ENCODE measurements at places on chromosomes 4 and X.

DNA sequence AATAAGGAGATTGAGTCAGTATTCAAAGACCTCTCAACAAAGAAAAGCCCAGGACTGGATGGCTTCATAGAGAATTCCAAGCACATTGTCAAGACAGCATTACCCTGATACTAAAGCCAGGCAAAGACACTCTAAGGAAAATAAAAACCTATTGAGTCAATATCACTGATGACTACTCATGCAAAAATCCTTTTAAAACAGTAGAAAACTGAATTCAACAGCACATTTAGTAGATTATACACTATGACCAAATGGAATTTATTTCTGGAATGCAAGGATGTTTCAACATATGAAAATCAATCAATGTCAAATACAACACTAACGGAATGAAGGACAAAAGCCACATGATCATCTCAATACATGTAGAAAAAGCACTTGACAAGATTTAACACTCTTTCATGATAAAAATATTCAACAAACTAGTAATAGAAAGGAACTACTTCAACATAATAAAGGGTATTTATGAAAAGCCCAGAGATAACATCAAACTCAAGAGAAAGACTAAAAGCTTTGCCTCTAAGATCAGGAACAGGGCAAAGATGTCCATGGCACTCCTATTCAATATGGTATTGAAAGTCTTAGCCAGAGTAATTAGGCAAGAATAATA, 633.3 kb downstream of the ANKRD50 start:
- no peaks in the 10 kb centered on the region for H3K4me1 ChIP-seq
- H3K4me3 ChIP-seq: no peak overlapping the region
- H3K36me3 ChIP-seq: no peaks in the 10 kb centered on the region
- no peak overlapping the region for H3K27ac ChIP-seq

DNA sequence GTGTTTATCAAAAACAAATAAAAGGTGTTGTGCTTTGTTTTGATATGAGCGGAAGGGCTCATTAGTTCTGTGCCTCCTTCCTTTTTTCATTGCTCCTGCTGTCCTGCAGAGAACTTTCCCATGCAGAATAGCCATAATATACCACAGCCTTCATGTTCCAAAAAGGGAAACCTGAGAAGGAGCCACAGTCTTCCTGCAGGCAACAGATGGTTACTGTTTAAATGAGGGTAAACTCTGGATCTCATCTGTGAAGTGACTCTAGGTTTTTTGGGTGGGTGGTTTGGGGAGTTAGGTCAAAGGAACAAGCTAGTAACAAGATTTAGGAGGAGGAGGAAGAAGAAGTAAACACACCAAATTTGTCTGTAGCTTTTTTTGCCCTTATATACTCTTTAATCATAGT, 131.8 kb downstream of the BMPR1B start:
- no peaks in the 10 kb centered on the region for H3K36me3 ChIP-seq
- DNase-seq: no peak
- H3K27ac ChIP-seq: no peak overlapping the region

- DNase-seq: no peak
- H3K4me1 ChIP-seq: no peaks in the 10 kb centered on the region
- no peak overlapping the region for H3K4me3 ChIP-seq
Measured at GRCh38 chr4:8676676-8677075, 84.1 kb downstream of the CPZ start.

GRCh38 chr4:24265989-24266388, 318.4 kb downstream of the DHX15 start:
- no peak for DNase-seq
- H3K27ac ChIP-seq: no peak overlapping the region
- H3K27me3 ChIP-seq: no peaks in the 10 kb centered on the region
- H3K4me1 ChIP-seq: no peaks in the 10 kb centered on the region

GRCh38 chrX:151912780-151913179, at the start of gene MAGEA4:
TSS of gene MAGEA4 (plus strand) at chrX:151912889. CDS start at chrX:151923665, 10,776 bp downstream.
- no peaks in the 10 kb centered on the region for H3K4me1 ChIP-seq
- H3K36me3 ChIP-seq: no peaks in the 10 kb centered on the region
- no peak within 1 kb of the TSS for H3K4me3 ChIP-seq
- no peak within 1 kb of the TSS for H3K27ac ChIP-seq
- no peaks in the 10 kb centered on the region for H3K27me3 ChIP-seq

DNA sequence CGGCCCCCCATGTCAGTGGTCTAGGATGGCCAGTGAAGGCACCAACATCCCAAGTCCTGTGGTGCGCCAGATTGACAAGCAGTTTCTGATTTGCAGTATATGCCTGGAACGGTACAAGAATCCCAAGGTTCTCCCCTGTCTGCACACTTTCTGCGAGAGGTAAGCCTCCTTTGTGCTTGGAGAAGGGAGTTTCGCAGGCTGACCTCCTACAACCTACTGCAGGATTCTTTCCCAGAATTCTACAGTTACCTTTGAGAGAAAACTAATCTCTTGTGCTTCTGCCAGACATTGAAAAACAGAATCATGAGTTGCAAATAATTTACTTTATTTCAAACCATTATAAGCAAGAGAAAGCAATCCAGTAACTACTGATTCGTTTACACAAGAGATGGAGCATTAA, 66.1 kb downstream of the TRIM2 start:
- peaks cover 22% of the 10 kb centered on the region for H3K4me1 ChIP-seq
- H3K27ac ChIP-seq: no peak overlapping the region
- H3K27me3 ChIP-seq: no peaks in the 10 kb centered on the region
- H3K36me3 ChIP-seq: no peaks in the 10 kb centered on the region
- DNase-seq: no peak
